ENCODE measurements at places on chromosomes 2 and 18. TPM values are rescaled to one million over a fixed set of nuclear protein-coding genes. Genes with fewer than 3 reads are reported as not detected.

DNA sequence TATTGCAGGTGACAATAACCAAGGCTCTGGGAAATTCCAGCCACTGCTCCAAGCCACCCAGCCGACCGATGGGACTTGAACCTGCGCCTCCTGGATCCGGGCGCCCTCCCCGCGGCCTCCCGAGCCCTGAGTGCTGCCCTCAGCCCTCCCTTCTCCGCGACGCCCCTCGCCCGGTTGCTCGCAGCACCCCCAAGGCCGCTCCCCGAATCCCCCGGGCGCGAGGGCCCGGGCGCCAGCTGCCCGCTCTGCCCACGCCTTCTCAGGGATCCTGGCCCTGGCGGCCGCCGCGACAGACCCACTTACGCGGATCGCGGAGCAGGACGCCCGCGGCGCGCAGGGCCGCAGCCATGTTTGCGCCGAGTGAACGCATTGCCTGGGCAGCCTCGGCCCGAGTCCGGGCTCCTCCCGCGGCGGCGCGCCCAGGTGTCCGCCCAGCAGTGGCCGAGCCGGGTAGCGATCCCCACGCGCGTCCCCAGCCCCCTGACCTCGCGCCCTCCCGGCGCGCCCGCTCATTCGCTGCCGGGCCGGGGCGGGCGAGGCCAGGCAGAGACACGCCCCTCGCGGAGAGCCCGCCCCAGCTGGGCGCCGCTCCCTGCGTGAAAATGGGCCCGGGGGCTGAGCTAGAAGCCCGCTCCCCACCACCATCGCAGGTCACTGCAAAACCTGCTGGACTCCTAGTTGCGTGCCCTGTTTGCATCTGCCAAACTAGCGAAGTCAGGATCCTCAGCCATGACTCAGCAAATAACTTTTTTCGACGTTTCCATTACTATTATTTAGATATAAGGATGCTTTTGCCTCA lies at the start of gene FECH:
FECH (minus strand) TSS at position 452 of the 799 bp plus-strand sequence; CDS start at position 370, 82 bp downstream.
- DNase-seq: peak; percentile 92
- no peaks in the 10 kb centered on the region for H3K27me3 ChIP-seq
- H3K27ac ChIP-seq: peak within 1 kb of the TSS; percentile 79
- H3K36me3 ChIP-seq: no peaks in the 10 kb centered on the region
- peak within 1 kb of the TSS; percentile 93 for H3K4me3 ChIP-seq

DNA sequence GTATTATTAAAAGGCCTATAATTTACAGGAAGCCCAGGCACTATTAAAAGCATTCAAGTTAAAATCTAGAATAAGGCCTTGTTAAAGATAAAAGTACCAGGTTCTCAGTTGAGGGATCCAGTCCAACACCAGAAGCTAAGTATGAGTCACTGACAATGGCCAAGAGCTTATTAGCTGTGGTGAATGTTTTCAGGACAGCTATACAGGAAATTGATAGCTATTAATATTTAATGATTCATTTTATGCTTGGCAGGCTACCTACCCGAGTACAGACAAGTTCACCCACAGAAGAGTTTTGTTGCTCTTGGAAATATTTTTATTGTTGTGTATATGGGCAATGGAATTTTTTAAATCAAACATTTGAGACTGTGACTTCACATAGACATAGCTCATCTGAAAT lies 729.6 kb upstream of the ZNF804A start:
- no peaks in the 10 kb centered on the region for H3K4me1 ChIP-seq
- no peak overlapping the region for H3K4me3 ChIP-seq
- H3K27me3 ChIP-seq: no peaks in the 10 kb centered on the region
- DNase-seq: no peak
- no peak overlapping the region for H3K27ac ChIP-seq

- H3K4me3 ChIP-seq: no peak overlapping the region
- H3K27me3 ChIP-seq: no peaks in the 10 kb centered on the region
- H3K27ac ChIP-seq: no peak overlapping the region
- H3K36me3 ChIP-seq: no peaks in the 10 kb centered on the region
These were observed 96.2 kb upstream of the BCL2L11 start for GRCh38 chr2:111024496-111024895.

DNA sequence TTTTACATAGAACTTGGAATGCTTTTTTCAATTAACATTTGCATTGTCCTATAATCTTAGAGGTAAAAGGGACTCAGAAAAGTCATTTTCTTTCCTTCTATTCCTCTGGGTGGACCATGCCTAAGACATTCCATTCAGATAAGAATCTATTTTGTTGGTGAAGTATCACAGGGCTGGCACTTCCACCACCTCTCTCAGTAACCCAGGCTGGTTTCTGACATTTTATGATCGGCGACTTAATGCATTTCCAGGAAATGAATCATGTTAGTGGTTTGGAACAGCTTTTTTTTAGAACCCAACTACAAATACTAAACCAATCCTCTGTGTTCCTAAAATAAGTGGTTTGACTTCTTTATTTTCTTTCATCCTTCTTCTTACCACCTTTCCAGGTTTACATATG lies 27.0 kb downstream of the GAD1 start:
- H3K4me1 ChIP-seq: no peaks in the 10 kb centered on the region
- H3K27ac ChIP-seq: no peak overlapping the region
- no peaks in the 10 kb centered on the region for H3K36me3 ChIP-seq
- DNase-seq: no peak

DNA sequence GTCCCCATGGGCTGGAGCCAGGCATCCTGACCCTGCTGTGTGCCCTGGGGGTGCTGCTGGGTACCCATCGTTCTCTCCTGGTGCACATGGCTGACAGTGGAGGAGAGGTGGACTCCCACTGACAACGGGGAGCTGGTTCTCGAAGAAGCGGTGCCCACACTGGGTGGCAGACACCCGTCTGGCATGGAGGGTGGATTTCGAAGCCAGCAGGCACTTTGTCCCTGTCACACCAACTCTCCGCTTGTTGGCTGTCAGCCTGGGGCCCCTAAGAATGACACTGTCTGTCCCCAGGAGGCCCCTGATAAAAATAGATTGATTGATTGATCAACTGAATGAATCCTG lies 55.4 kb downstream of the RTP5 start:
- no peak overlapping the region for H3K4me3 ChIP-seq
- no peaks in the 10 kb centered on the region for H3K4me1 ChIP-seq
- no peak for DNase-seq
- no peak overlapping the region for H3K27ac ChIP-seq
- H3K36me3 ChIP-seq: no peaks in the 10 kb centered on the region

DNA sequence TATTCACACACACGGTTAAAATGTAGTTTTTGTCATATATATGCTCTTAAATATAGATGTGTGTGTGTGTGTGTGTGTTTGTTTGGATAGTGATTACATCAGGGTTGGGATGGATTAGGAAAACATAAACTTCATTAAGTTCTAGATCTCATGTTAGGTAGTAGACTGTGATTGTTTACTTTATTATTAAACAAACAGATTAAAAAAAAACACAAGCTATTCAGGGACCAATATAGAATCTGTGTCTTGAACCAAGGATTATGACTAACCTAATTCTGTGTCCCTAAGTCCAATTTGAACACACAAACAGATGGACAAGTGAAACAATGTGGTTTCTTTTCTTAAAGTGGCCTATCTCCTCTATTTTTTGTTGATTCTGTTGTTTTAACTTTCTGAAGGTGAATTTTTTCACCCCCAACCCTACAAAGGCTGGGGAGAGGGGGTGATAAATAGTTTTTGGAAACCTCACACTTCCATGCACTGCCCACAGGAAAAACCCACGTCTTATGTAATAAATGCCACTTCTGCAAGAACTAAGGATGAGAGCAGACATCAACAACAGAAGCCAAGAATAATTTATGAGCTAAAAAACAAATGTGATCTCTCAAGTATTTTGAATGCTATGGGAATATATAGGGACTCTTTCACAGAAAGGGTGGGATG lies 40.7 kb downstream of the IL1R2 start:
- H3K27ac ChIP-seq: no peak overlapping the region
- H3K27me3 ChIP-seq: no peaks in the 10 kb centered on the region
- no peak overlapping the region for H3K4me3 ChIP-seq
- DNase-seq: no peak

DNA sequence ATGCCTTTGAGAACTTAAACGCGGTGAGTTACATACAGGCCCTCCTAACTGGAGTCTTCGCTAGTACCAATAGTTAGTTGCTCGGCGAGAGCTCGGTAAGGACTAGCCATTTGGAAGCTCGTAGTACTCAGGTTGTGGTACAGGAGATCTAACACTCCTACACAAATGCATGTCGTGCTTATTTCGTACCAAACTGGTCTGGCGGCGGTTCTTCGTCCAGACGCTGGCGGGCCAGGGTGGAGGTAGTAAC lies 346 bp upstream of the VRK2 start:
- no peak for DNase-seq
- no peaks in the 10 kb centered on the region for H3K27me3 ChIP-seq

GRCh38 chr2:25274868-25275574 lies 66.7 kb downstream of the DNMT3A start:
- no peak for DNase-seq
- peaks cover 5% of the 10 kb centered on the region for H3K36me3 ChIP-seq
- no peaks in the 10 kb centered on the region for H3K27me3 ChIP-seq
- H3K27ac ChIP-seq: no peak overlapping the region

DNA sequence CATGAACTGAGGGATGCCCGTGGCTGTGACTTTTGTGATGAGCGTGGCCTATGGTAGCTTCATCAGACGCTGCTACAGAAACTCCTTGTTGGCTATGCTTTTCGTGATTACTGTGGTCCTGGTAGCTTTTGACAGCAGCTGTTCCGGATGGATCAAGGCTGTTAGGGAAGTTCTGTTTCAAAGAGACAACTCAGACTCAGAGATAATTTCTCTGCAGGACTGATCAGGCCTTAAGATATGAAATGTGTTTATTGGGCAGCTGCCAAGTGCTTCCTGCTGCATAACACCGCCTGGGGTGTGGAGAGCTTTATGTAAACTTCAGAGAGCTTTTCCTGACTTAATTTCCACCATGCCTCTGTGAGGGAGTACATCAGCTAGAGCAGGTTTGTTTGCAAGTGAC lies 243.8 kb downstream of the TSN start:
- no peaks in the 10 kb centered on the region for H3K4me1 ChIP-seq
- H3K4me3 ChIP-seq: no peak overlapping the region
- DNase-seq: no peak
- H3K36me3 ChIP-seq: no peaks in the 10 kb centered on the region
- H3K27me3 ChIP-seq: no peaks in the 10 kb centered on the region

EVX2 gene
- not detected for total RNA-seq

ALPI gene
- not detected for total RNA-seq

SP100 gene
- total RNA-seq: 171 TPM

REG3A gene
- 8.3 TPM for total RNA-seq
